ENCODE measurements at places on chromosomes 7 and 10.

DNA sequence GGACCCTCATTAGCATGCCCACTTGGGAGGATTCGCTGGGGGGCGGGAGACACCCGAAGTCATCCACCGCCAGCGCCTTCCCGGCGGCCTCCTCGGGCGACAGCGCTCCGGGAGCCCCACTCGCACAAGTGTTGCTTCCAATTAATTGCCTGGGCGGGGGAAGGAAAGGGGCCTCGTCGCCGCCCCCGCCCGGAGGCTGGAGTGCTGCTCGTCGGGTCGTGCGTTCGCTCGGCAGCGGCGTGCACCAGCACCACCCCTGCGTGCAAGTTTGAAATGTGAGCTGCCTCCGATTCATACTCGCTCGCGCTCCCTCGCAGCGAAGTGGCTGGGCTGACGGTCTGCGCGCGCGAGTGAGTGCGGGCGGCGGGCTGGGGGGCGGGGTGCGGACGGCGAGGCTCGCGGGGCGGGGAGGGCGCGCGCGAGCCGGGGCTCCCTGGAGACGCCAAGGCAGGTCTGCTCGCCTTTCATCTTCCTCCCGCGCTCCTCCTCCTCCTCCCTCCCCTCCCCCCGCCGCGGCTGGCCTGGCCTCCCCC lies 104.6 kb upstream of the PPIF start:
- peak; percentile 18 for DNase-seq

GRCh38 chr7:157900556-157900955 lies 563.8 kb downstream of the DNAJB6 start:
- no peak for DNase-seq

DNA sequence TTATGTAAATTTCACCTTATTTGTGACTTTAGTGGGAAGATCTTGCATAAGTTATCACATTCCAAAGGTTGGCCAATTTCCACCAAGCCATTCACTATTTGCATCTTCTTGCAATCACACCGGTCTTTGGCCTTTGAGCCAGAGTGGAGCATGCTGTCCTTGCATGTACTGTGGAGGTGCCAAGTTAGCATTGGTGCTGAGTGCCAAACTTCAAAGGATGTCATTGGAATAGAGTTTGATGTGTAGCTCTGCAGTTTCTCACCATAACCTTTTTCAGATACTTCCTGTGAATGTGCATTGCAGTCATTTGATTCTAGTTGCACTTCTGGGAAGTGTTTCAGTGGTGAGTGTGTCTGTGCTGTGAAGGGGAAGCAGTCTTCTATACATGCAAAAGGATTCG lies 620.6 kb downstream of the SUGCT start:
- DNase-seq = no peak

GRCh38 chr10:73814896-73815718 lies 3.7 kb upstream of the NDST2 start:
- no peak for DNase-seq

DNA sequence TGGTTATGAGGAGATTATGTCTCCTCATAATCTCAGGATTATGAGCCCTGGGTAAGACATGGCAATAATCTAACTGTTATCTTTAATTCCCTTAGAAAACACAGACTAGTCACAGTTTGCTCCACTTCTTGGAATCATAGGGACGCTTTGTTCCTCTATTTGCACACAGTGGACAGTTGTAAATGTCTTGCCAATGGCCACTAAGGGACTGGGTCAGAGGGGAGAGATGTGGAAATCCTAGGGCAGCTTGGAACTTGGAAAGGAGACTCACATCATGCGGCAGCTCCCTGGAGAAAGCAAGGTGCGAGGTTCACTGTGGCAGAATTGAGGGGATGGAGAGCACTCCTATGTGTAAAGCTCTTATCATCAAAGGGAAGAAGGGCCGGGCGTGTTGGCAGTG lies 266.1 kb downstream of the PRPF18 start:
- DNase-seq = no peak

GRCh38 chr10:90420637-90421318 lies 437.1 kb downstream of the HTR7 start:
- DNase-seq = no peak

- no peak for DNase-seq
Observed at GRCh38 chr10:90288391-90288933, 569.4 kb downstream of the HTR7 start.

GRCh38 chr7:51274955-51275354 lies 41.7 kb downstream of the COBL start:
- no peak for DNase-seq

DNA sequence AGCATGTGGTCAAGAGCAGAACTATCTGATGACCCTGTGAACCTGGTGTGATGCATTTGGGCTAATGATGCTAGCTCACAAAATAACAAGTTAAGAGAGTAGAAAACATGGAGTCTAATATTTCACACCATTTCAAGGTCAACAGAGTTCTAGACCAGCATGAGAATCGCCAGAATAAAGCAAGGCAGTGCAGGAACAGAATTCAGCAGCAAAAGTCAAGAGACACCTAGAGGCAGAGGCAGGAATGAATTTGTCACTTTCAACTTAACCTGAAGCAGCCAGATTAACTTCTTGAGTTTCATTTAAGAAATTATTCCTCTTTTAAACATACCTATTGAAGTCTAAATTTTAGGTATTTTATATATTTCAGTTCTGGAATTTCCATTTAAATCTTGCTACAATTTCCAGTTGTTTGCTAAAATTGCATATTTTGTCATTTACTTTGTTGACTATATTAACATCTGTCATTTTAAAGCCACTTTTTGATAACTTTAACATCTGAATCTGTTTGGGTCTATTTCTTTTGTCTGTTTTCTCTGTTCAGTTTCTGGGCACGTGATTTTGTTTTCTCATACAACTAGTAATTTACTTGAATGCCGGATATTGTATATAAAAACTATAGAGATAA lies 44.2 kb upstream of the PRSS58 start:
- DNase-seq = no peak

GRCh38 chr10:58275261-58275660 lies 6.3 kb downstream of the CISD1 start:
- DNase-seq = no peak

GRCh38 chr7:55536619-55537457 lies 35.5 kb downstream of the VOPP1 start:
- no peak for DNase-seq

DNA sequence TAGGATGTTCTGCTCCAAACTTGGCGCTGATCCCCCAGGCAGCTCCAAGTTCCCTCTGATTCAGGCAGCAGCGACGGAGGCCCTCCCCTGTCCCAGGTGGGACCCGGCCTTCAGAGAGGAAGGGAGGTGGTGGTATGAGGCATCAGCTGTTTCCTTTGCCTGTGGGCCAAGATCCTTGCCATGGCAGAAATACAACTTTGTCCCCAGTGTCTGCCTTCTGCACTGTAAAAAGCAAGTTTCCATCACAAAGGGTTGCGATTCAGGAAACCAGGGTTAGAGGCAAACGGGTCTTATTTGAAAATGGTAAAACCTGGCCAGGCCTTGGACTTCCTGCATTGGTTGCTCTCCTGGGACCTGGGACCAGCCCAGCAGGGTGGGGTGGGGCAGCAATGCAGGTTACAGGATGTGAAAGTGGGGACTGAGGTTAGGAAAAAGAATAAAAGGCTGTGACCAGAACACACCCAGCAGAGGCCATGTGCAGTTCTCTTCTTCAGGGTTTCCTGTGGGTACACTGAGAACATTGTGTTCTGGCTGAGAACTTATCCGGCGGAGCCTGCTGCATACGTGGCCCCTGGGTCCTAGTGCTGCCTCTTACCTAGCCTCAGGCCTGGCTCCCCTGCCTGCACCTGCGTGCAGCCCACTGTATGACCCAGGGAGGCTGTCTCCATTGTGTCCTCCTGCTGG lies 25.1 kb upstream of the DDIT4 start:
- DNase-seq = peak; percentile 89

- no peak for DNase-seq
Observed at GRCh38 chr7:128408709-128409595, 830 bp downstream of the IMPDH1 start.

DNA sequence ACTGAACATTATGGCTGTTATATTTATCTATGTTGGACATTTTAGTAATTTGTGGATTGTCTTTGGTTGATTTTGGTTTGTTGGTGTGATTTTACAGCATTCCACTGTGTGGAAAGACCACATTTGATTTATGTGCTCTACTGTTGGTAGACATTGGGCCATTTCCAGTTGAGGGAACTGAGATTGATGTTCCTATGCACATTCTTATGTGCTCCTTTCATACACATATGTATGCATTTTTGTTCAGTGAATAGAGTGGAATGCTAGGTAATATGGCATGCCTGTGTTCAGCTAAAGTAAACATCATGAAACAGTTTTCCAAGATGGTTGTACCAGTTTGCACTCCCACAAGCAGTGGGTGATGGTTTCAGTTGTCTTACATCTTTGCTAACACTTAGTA lies 15.1 kb downstream of the CACNB2 start:
- no peak for DNase-seq

- DNase-seq = no peak
Observed at GRCh38 chr10:79320316-79320715, 27.0 kb upstream of the PPIF start.

- DNase-seq = no peak
Observed at GRCh38 chr10:112649006-112649821, 202.2 kb downstream of the VTI1A start.

- no peak for DNase-seq
Observed at GRCh38 chr10:59718257-59718656, 8.6 kb upstream of the SLC16A9 start.

GRCh38 chr10:45082176-45082575 lies 81.5 kb downstream of the ZNF22 start:
- no peak for DNase-seq

DNA sequence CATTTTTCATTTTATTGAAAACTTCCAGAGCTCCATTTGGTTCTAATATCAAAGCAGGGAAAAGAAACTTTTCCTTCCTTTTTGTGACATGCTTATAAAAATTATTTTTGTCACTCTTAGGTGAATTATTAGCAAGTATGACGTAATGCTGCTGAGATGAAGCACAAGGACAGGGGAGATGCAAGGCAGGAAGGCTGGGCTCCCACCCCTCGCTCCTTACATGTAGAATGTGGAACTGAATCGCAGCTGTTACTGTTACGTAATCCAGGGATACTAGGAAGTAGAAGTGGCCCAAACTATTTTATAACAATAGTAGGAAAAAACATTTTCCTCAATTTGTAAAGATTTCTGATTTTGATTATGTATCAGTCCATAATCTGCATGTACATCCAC lies 17.1 kb upstream of the GTPBP4 start:
- DNase-seq = no peak

DNA sequence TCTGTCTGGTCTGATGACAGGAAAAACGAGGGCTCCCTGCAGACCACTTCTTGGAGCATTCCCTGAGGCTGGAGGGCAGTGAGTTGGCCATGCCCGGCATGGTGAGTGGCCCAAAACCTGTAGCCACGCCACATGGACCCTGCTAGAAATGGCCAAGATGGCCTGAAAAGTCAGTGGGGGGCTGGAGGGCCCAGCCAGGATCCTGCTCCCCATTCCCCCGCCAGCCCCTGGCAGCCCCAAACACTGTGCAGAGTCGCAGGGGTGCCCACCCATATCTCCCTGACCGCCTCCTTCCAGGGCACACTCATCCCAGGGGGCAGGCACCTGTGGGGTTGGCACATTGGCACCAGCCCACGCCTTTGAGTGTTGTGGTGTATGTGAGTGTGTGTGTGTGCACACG lies 18.7 kb upstream of the PPP2R2D start:
- no peak for DNase-seq

DNA sequence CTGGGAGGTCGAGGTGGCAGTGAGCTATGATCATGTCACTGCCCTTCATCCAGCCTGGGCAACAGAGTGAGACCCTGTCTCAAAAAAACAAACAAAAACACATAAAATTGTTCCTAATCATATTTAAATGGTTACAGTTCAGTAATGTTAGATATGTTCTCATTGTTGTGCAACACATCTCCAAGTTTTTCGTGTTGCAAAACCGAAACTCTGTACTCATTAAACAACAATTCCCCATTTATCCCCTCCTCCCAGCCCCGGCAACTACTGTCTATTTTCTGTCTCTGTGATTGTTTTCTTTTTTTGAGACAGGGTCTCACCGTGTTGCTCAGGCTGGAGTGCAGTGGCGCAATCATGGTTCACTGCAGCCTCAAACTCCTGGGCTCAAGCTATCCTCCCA lies 16.1 kb upstream of the PRXL2A start:
- DNase-seq = no peak

DNA sequence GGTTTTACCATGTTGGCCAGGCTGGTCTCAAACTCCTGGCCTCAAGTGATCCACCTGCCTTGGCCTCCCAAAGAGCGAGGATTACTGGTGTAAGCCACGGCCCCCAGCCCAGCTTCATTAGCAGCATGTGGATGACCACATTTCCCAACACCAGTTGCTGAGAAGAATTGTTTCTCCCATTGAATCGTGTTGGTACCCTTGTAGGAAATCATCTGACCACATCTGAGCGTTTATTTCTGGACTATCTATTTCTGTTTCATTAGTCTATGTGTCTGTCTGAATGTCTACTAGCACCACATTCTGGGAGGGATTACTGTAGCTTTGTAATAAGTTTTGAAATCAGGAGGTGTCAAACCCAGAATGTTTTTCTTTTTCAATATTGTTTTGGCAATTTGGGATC lies 89.6 kb downstream of the LCOR start:
- DNase-seq = no peak

GRCh38 chr10:109898007-109898406 lies 25.3 kb downstream of the XPNPEP1 start:
- no peak for DNase-seq

- no peak for DNase-seq
Observed at GRCh38 chr10:9877978-9878377, 1139.7 kb upstream of the CELF2 start.

DNA sequence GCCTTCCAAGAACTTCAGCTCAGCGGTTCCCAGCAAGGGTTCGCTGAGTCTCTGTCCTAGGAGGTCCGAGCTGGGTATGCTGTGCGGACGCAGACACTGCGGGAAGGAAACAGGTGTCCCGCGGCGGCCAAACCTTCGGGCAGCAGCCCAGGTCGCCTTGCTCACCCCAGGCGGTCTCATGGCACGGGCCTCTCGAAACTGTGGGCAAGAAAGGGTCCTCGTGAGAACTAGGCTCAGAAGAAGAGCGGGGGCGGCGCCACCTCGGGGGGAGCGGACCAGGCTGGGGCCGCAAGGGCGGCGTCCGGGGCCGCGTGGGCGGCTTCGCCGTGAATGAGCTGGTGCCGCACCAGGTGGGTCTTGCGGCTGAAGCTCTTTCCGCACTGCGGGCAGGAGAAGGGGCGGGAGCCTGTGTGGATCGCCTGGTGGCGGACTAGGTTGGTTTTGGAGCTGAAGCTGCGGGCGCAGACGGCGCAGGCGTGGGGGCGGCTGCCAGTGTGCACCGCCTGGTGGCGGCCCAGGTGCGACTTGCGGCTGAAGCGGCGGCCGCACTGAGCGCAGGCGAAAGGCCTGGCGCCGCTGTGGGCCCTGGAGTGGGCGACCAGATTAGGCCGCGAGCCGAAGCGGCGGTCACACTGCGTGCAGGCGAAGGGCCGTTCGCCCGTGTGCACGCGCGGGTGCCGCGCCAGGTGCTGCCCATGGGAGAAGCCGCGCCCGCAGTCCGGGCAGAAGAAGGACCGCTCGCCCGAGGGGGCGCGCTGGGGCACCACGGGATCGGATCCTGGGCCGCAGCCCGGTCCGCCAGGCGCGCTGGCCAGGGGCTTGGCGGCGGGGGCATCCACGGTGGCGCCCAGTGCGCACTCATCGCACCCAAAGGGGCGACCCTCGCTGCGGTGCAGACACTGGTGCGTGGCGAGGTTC lies 8.6 kb downstream of the ZNF467 start:
- no peak for DNase-seq

- no peak for DNase-seq
Observed at GRCh38 chr10:44282626-44283300, 102.1 kb downstream of the CXCL12 start.

GRCh38 chr7:44987996-44988395 lies 9.2 kb upstream of the MYO1G start:
- no peak for DNase-seq

Measured in CD8-positive, alpha-beta memory T cell (primary cell).